Neural crest cell (in vitro differentiated cells): ENCODE measurements at places on chromosomes 2 and 18.
A peak's percentile ranks its signal among the peaks of the same experiment; 100 is the strongest.

DNA sequence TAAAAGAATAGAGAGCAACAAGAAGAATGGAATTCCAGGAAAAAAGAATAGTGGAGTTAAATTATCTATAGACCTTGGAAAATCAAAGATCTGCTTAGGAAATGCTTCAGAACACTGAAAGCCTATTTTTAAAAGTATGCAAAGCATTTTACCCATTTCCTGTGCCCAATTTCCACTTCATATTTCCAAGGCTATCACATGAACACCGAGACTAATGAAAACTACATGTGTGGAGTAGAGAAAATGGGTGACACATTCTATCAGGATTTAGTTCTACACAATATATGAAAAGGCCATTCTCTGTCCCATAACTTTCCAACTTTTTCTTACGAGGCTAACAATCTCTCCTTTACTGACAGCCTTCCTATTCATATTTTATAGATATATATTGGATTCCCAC, 279.4 kb downstream of the CCDC178 start:
- no peak for DNase-seq

GRCh38 chr2:15638720-15639119, 47.1 kb downstream of the DDX1 start:
- DNase-seq: no peak

GRCh38 chr2:10721396-10722251, at the start of gene ATP6V1C2:
Gene ATP6V1C2 (plus strand): TSS chr2:10721630. CDS start chr2:10722850, 1,220 bp downstream.
- DNase-seq: peak; percentile 51

- no peak for DNase-seq
These were observed 936.2 kb downstream of the DSC3 start for GRCh38 chr18:30106356-30106755.

DNA sequence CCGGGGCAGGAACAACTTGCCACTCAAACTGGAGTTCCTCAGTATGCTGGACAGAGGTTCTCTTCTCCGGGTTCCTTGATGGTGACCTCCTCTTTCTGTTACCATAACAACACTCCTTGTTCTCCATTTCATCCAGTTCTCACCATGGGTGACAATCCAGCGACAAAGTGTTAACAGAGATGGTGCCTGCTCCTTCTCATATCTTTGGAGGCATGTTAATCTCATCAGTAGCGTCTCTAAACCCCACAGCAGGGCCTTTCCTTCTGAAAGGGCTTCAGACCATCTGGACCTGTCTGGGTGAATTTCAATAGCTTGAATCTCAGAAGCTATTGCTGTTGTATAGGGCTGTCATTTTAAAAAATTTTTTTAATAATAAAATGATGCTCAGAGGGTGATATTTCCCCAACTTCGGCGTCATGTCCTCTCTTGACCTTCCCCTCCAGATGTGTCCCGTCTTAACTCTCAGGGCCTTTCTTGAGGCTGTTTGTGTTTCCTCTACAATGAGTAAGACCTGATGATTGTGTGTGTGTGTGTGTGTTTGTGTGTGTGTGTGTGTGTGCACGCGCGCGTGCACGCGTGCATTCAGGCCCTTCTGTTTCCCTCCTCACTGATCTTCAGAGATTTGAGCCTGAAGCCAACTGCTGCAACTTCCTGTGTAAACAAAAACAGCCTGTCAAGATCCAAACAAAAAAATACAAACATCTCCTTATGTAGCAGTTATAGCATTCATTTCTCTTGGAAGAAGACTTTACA, 24.3 kb upstream of the CETN1 start:
- DNase-seq: no peak
